ENCODE measurements at places on chromosomes 6 and 20. TPM values are rescaled to one million over a fixed set of nuclear protein-coding genes. Genes with fewer than 3 reads are reported as not detected.

Gene NKX2-4
- total RNA-seq, result not detected

Gene ARHGAP40
- not detected for total RNA-seq

Gene NHSL1
- 12.0 TPM for total RNA-seq

Gene HCRTR2
- not detected for total RNA-seq

Gene TFB1M
- 8.5 TPM for total RNA-seq

Gene TP53TG5
- not detected for total RNA-seq

Gene CLDN20
- total RNA-seq, result not detected

Gene EDN1
- 0.29 TPM for total RNA-seq

Gene SLA2
- not detected for total RNA-seq

Gene RXRB
- 36.9 TPM for total RNA-seq

Gene TP53RK
- total RNA-seq, result 32.3 TPM

Gene VARS1
- total RNA-seq, result 56.4 TPM

Gene REM1
- total RNA-seq, result 0.68 TPM

Gene ADGRG6
- total RNA-seq, result 1.4 TPM

All from myocyte (in vitro differentiated cells).